ENCODE measurements at places on chromosomes 4 and X.

DNA sequence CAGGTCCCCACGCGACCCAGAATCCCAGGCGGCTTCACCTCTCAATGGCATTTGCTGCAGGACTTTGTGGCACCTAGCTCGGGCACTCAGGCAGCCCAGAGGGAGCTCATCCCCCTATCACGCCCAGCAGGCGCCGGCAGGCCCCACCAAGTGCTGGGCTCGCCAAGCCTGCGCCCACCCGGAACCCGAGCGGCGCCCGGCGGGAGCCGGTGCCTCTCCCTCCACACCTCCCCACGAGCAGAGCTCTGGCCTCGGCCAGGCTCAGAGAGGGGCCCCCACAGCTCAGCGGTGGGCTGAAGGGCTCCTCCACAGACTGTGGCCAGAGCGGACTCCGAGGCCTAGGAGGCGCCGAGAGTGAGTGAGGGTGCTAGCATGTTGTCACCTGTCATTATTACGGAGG is 286.3 kb downstream of the PDHA2 start:
- no peak for DNase-seq

DNA sequence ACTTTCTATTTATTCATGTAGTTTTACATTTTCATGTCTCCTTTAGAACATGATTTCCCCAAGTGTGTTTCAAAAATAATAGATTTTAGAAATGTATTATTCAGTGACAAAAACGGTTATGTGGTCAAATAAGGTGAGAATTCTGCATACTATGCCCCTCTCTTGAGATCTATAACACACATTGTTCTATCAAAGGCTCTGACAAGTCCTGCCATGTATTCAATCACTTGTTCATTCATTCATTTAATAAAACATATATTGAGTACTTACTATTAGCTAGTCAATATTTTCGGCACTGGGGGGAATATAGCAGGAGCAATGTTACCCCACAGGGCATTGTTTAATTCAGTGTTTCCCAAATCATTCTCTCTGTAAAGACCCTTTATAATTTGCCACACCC is 58.4 kb upstream of the FGF13 start:
- no peak for DNase-seq

GRCh38 chrX:70504772-70505450 is 60.3 kb downstream of the DLG3 start:
- DNase-seq, result no peak

DNA sequence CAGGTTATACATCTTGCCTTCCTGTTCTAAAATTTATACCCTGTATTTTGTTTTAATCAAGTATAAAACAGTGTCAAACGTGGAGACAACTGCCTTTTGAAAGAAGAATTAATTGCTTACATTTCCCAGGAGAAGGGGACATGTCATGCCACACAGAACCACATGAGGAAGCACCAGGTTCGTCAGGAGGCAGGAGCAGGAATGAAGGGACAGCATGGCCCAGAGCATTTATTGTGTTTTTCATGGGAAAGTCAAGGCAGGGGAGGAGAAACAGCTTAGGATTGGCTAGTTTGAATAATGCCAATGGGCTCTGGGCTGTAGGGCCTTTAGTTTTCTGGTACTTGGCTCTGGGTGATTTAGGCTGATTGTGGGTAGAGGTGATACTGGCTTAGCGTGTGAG is 203.7 kb downstream of the CFAP299 start:
- DNase-seq, result no peak

- no peak for DNase-seq
These were observed 103.0 kb downstream of the SNCA start for GRCh38 chr4:89733946-89734345.

Data from D341Med (cell line).